ENCODE measurements at places on chromosomes 16 and 17.

GRCh38 chr16:49969091-49970030 is 55.7 kb upstream of the CNEP1R1 start:
- no peak for DNase-seq

DNA sequence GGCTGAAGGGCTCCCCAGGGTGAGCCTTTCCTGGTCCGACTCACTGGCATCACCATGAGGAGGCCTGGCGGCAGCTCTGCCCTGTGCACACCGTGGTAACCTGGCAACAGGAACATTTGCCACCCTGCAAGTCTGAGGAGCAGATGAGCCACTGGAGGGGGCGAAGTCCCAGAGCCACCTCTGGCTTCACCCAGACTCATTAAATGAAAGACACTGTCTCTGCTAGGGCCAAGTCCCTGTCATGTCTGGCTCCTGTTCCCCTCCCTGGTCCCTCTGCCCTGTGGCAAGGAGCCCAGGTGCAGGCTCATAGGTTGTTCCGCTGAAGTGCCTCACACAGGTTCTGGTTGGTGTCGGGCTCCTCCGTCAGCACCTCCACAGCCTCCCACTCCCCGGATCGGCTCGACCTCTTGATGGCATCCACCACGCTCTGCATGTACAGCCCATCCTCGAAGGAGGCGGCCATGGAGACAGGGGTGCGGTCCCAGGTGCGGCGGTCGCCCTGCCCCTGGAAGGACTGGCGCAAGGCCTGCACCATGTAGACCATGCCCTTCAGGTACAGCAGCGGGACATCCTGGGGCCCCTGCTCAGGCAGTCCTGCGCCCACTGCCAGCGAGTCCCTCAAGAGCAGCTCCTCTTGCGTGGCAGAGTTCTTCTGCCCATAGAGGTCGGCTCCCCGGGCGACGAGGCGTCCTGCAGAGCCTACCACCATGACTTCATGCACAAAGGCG is 8.4 kb downstream of the C16orf86 start:
- DNase-seq: no peak

DNA sequence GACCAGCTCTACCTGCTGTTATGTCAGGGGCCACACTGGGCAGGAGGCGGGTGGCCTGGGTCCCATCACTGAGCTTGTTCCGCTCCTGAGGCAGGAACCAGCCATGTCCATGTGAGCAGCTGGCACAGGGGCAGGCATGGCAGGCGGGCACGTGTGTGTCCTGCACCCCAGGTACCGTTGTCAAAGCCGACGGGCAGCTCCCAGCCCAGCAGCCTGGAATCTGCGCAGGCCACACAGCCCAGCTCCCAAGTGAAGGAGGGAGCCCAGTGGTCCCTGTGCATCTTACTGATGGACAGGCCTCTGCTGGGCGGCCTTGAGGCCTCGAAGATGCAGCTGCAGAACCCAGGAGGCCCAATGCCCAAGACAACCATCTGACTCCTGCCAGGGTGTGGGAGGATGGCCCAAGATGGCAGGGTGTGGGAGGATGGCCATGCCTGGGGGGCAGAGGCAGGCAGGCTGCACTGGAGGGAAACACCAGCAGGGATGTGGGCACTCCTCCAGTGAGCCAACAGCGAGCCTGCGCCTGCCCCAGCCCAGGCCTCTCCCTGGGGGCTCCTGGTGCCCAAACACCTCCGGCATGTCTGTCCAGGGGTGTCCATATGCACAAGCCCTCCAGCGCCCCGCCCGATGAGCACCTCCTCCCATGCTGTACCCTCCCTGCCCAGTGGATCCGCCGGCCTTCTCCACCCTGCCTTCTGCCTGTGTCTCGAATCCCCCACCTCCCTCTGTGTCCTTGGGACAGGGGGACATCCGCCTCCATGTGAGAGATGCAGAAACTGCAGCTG is 12.8 kb downstream of the FAM83G start:
- DNase-seq: no peak

DNA sequence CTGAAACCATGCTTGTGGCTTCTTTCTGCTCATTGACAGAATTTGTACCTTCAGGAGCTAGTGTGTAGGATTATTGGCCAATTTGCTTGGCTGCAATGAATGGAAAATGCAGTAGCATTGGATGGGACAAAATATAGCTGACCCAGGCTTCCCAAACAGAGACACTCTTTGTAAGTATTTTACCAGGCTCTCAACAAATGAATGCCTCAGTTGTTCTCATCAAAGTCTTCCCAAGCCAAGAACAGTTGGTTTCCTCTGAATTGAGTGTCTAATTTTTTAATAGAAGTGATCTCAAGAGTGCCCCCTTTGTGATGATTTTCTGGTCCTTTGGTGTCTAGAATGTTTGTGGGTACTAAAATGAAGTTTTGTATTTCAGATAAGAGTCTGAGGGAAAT is 140.9 kb downstream of the SHISA9 start:
- no peak for DNase-seq

DNA sequence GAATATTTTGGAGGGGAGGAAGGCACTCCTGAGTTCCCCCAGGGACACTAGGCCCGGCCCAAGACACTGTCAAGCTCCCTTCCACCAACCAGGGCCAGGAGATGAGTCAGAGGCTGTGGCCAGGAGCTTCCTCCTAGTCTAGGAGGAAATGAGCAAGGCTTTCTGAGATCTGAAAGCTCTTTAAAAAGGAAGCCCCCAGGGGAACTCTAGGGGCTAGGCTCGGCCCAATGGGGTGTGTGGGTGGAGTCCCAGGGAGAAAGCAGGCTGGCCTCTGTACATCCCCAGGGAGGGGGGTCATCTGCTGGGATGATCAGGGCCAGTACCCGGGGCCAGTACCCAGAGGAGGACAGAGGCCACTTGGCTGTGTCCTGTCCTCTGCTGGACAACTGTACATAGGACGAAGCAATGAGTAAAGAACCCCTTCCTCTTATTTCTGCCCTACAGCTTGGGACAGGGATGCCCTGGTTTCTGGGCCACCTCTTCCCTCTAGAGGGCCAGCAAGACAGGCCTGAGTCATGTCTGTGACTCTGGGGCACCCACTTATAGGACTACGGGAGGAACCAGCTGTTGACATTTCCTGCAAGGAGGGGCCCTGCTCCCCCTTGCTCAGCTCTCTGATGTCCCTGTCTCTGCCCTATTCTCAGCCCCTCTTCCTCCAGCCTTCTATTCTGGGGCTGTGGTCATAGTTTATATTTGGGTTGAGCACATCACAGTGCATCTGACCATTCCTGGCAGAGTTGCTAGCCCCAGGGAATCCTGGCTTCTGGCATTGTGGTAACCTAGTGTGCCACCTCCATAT is 2.7 kb downstream of the FHOD1 start:
- peak; percentile 82 for DNase-seq

- no peak for DNase-seq
Measured at GRCh38 chr16:75152635-75153034, 4.3 kb downstream of the ZFP1 start.

- no peak for DNase-seq
Measured at GRCh38 chr17:81035521-81036196, 708 bp downstream of the BAIAP2 start.

DNA sequence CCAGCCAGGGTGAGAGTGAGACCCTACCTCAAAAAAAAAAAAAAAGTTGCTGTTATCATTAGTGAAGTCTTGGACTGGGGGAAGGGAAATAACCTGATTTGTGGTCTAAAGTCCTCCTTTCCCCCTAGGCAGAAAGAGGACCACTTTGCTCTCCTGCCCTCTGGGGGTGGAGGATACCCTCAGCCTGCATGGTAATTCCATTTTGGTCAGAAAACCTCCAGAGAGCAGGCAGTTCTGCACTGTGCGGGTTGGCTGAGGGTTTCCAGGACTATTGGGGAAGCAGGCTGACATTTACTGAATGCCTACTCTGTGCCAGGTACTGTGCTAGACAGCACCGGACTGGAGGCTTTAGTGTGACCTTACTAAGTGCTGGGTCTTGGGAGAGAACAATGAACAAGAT is 2.6 kb downstream of the ADAP2 start:
- DNase-seq: no peak

DNA sequence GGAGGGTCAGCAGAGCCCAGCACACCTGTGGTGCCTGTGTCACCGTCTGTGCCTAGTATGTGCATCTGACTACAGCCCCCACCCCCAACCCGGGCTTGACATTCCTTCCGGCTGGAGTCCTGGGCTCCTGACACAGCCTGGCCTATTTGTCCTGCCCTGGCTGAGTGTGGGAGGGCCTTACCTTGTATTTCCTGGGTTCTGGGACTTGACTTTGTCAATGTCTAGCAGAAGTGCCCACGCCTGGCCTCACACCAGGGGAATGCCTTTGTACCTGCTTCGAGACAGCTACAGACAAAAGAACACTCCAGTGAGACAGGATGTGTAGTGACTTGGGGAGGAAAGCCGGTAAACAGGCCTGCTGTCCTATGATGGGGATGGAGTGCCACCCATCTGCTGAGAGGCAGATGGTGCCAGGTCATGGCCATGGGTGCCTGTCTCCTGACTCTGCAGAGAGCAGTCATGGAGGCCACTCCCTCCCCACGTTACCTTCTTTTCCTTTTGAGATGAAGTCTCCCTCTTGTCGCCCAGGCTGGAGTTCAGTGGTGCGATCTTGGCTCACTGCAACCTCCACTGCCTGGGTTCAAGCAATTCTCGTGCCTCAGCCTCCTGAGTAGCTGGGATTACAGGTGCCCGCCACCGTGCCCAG is 42.8 kb downstream of the TNFRSF13B start:
- no peak for DNase-seq

GRCh38 chr16:229731-230281 is 557 bp upstream of the LUC7L start:
- DNase-seq: no peak

GRCh38 chr16:74603848-74604247 is 3.1 kb downstream of the GLG1 start:
- no peak for DNase-seq

- DNase-seq: no peak
Measured at GRCh38 chr16:51154271-51155171, 3.5 kb upstream of the SALL1 start.

DNA sequence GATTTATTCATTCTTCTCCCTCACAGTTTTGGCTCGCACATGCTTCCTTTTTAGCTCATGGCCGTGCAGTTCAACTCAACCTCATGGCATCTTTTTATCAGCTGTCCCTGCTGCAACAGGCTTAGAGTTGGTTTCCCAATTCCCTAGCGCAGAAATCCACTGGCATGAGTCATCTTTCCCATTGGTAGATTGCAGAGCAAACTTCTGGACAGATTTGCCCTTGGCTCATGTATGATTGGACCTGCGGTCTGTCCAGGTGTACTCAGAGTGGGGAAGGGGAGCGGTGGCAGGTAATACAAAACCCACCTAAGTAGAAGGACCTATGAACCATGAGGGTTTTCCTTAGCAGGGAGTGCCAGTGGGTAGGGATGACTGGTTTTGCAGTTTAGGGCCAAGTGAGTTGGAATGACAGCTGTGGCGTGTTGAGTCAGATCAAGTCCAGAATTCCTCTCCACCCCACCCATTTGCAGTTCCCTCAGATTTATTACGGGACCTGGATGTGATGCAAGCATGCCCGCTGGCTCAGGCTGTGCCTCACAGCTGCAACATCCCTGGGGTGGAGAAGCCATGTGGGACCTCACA is 584.7 kb downstream of the WWOX start:
- no peak for DNase-seq

- DNase-seq: peak; percentile 57
Measured at GRCh38 chr16:68902003-68902968, 59.0 kb downstream of the TANGO6 start.
